ENCODE measurements at places on chromosomes 13 and 19.

DNA sequence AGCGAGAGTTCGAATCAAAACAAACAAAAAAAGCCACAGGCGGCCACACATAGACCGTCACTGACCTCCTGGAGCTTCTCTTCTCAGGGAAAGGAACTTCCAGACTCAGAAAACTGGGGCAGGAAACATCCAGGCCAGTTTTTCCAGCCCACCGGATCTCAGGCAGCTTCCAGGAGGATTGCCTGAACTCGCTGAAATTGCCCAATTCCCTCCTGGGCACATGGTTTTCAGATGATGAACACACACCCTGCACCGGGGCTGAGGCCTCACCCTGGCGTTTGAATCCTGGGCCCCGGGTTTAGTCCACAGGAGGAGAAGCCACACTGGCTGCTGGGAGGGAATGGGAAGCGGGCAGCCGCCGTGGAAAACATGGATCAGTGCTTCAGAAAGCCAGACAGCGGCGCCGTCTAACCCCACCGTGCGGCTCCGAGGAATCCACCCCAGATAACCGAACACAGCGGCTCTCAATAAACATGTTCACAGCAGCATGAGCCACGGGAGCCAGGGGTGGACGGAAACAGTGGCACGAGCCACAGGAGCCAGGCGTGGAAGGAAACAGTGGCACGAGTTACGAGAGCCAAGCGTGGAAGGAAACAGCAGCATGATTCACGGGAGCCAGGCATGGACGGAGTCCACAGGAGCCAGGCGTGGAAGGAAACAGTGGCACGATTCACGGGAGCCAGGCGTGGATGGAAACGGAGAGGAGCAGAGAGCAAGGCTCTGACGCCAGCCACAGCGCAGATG is 18.2 kb upstream of the PTBP1 start:
- peak; percentile 62 for DNase-seq

- no peak for DNase-seq
Observed at GRCh38 chr13:45179428-45179827, 21.4 kb downstream of the KCTD4 start.

DNA sequence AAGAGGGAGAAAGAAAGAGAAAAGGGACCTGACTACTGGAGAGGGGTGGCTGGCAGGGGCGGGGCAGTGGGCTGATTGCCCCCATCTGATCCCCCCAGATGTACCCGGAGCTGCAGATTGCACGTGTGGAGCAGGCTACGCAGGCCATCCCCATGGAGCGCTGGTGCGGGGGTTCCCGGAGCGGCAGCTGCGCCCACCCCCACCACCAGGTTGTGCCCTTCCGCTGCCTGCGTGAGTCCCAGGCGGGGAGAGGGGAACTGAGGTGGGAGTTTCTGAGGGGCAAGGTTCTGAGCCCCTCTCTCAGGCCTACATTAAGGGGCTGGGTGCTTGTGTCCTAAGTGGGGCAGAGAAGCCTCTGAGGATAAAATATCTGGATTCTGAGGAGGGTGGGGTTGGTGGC is 2.4 kb downstream of the APLP1 start:
- DNase-seq, result no peak

DNA sequence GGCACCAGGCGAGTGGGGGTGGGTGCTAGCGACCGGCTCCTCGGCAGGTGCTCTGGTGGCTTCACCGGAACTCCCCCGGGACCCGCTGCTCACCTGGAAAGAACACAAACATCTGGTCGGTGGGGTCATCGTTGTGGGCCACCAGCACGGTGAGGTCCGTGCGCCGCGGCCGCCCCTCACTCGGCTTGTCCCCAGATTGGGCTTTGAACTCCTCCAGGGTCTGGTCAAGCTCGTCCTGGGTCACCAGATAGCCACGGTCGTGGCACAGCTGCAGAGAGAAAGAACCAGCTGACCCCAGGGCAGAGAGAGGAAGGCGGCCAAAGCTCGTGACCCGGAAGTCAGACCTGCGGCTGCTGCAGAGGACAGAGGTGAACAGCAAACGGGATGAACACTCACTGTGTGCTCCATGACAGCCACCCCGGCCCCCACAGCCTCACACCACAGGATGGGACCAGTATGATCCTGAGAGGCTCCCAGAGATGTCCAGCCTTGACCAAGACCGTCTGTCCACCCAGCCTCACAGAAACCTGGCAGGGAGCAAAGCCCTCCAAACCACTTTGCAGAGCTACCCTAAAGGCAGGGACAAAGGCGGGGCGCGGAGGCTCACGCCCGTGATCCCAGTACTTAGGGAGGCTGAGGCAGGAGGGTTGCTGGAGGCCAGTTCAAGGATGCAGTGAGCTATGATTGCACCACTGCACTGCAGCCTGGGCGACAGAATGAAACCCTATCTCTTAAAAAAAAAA is 1.2 kb downstream of the POLR2E start:
- DNase-seq, result no peak

DNA sequence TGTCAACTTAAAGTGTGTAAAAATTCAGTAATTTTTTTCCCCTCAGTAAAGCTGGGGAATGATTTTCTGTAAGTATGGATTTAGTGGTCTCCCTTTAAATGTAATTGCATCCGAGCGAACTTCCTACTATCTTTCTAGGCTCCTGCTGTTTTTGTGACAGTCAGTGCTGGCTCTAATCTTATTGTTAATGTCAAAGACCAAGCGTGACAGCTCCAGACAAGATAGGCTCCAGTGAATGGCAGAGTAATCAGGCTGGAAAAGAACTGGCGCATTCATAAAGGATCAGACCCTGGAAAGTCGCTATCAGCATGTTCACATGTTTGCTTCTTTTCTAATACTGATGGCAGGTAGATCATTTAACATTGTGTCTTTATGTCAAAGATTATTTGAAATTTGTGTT is 908.0 kb upstream of the ATXN8OS start:
- DNase-seq, result no peak

DNA sequence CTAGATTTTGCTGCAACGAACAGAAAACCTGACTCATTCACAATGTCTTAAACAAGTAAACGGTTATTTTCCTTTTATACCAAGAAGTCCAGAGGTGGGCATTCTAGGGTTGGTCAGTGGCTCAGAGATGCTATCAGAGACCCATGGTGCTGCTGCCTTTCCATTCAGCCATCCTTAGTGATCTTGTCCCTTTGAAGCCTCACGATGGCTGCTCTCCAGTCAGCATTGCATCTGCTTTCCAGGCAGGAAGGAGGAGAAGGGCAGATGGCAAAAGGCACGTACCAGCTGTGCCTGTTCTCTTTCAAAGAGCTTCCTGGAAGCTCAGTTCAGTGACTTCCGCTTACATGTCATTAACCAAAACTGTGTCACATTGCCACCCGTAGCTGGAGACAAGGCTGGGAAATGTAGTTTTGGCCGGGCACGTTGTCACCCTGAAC is 30.1 kb downstream of the WDFY2 start:
- DNase-seq, result peak; percentile 61

DNA sequence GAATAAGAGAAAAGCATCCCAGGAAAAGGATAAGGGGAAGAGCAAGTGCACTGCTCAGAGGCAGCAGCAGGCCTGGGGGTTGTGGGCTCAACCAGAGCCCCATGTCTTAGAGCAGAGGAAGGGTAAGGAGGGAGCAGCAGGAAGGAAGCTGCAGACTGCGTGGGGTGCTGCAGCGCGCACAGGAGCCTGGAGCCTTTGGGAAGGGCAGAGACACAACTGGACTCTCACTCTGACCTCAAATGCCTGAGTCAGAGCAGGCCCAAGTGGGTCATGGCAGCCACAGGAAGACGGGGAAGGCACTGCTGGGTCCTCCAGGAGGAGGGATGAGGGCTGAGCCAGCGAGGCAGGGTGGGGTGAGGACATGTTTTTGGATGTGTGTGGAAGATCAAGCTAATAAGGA is 31.6 kb downstream of the SIGLEC7 start:
- DNase-seq, result no peak

DNA sequence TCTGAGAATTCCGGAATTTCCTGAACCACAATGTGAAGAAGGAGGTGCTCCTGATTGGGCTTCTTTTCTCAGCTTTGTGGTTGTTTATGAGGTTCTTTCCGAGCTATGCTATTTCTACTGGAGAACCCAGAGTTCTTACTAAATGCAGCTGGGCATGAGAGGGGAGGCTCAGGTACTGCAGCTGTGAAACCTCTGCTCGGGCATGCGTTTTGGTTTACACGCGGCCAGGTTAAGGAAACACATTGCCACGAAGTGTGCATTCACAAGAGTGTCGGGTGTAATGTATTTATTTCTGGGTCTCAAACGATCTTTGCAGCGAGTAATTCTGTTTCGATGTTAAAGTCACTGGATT is 661 bp upstream of the MIR17HG start:
- no peak for DNase-seq

GRCh38 chr13:41590643-41591042 is 133.3 kb downstream of the RGCC start:
- DNase-seq, result no peak

GRCh38 chr13:42617221-42617620 is 43.3 kb downstream of the TNFSF11 start:
- no peak for DNase-seq

DNA sequence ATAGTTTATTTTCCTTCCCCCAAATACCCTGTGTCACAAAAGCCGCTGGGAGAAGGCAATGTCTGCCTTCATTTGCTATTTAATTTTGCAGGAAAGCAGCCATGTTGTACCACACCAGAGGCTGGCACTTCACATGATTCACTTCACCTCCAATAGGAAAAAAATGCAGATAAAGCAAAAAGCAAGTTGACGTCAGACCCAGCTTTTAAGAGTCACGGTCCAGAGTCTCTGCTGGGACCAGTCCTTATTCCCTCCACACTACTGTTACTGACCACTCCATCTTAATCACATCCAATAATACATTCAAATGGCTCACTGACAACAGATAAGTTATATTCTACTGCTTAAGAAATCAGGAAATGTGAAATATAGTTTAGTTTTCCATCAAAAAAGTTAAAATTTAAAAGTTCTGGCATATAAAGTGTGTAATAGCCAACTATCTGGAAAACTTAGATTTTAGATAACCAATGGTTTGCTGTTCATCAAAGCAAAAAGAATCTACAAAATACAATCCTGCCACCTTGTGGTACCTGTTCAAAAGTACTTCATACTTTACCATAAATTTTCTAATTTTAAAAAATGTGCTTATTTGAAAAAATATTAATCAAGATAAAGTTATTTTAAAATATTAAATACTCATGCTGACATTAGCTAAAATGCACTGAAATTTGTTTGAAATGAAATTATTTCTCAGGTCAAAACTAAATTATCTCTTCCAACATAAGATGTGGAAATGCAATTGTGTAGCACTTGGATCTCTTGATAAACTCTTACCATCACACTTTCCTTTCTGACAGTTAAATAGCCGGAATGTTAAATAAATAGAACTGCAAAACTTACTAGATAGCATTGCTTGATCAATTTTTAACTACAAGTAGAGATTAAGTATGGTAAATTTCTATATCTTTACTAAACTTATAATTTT is 97.3 kb downstream of the SERP2 start:
- DNase-seq, result no peak

DNA sequence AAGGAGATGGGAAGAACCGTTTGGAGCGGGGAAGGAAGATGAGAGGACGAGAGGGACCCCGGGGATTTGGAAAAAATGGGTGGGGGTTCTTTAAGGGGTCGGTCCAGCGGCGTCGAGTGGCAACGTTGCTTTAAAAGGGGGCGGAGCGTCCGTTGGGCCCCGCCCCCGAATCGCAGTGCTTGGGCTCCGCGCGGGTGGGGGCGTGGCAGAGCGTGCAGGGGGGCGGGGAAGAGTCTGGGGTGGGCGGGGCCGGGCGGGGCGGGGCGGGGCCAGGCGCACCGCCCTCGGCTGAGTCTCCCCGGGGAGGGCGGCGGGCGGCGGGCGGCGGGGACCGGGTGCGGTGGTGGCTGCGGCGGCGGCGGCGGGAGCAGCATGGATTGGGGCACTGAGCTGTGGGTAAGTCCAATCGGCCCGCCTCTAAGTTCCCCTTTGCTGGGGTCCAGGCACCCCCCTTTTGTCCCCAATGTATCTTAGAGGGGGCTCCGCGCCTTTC is at the start of gene TRIP10:
TSS of gene TRIP10 (plus strand) at position 291 of the 493 bp plus-strand sequence. CDS start at position 373, 82 bp downstream.
- peak; percentile 91 for DNase-seq

DNA sequence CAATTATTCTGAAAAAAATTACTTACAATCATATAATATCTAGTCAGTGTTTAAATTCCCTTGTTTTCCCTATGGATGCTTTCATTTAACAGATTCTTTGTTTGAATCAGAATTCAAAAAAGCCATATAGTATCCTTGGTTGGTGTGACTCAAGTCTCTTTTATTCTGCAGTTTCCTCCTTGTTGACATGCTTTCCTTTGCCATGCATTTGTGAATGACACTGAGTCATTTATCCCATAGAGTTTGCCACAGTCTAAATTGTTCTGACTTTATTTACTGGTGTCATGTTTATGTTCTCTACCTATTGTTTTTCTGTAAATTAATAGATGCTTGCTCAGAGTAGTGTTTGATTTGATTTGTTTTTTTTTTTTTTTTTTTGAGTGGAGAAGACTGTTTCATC is 893.8 kb upstream of the SLC10A2 start:
- DNase-seq, result no peak

- DNase-seq, result no peak
Observed at GRCh38 chr13:44399074-44399473, 25.4 kb downstream of the SERP2 start.

DNA sequence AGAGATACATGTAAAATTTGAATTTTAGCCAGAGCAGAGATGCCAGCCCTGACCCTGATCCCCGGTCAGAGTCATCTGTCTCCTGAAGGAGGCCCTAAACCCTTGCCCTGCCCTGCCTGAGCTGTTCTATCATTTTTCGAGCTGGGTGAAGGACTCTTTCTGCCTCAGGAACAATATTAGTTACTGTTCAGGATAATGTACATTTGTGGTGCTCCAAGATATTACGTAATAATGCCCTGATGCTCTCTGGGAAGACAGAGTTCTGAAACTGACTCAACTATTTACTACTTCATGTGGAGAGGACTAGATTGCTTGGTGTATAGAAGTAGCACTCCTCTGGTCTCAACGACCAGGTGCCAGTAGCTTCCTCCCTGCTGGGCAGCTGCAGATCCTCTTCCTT is 37.9 kb upstream of the UBL3 start:
- DNase-seq, result no peak

GRCh38 chr19:28710278-28710677 is 502.7 kb downstream of the UQCRFS1 start:
- no peak for DNase-seq

DNA sequence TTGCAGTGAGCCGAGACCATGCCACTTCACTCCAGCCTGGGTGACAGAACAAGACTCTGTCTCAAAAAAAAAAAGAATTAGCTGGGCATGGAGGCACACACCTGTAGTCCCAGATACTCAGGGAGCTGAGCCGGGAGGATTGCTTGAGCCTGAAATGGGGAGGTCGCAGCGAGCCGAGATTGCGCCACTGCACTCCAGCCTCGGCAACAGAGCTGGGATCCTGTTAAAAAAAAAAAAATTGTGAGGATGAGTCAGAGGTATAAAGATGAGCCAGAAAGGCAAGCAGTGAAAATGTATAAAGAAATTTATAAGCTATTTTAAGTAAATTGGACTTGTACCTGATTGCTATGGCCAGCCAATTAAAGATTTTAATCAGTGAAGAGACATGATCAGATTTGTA is 21.1 kb downstream of the KBTBD6 start:
- DNase-seq, result no peak

DNA sequence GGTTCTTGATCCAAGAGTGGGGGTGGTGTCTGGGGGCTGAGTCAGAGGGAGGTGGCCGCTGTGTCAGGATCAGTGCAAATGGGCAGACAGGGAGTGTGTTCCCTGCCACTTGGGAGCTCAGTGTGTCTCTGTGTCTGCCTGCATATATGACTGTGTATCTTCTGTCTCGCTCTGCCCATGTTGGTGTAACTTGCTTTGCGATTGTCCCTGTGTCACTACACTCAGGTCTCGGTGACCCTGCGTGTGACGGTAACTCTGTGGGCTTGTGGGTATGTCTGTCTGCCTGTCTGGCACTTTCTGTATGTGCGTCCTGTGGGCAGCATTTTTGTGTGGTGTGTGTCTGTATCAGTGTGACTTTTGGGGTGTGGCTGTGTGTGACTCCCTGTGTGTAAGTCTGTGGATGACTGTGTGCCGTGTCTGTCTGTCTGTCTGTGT is 8.2 kb upstream of the ERFL start:
- no peak for DNase-seq
